NCI-H1105 treated with DMSO at 0.1 percent for 48 hours (cell line): ENCODE measurements at places on chromosomes 6 and 20.

GRCh38 chr6:42963855-42964605 is 3.5 kb downstream of the GNMT start:
- DNase-seq: no peak

DNA sequence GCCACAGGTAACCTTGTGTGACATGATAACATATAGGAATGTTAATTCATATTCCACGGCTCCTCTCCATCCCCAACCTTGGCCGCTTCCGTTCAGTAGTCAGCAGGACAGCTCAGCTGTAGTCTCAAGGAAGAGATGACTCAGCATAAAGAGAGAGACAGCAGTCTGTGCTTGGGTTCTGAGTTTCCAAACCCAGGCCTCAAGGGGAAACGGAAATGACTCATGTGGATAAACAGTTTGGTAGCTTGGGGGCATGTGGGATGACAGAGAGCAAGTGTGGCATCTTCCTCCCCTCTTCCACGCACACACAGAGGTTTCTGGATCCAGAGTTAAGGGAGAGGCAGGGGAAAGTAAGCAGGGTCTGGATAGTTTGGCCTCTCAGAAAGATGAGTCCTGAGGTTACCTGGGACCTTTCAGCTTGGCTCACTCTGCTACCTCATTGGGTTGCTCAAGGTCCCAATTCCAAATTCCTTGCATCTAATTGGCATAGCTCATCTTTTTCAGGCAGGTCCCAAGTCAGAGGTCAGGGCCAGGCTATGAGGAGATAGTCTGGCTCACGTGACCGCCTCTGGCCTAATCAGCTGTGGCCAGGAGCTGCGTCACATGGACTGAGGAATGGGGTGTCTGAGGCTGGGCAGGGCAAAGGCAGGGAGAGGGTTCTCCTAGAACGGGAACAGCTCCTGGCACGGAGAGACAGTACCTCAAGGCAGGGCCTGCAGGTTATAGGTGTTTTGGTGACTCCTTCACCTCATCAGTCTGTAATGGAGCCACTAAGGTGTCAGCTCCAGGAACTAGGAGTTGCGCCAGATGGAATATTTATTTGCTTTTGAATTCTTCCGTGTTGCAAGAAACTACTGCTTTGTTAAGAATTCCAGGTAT is 36.5 kb upstream of the MLN start:
- no peak for DNase-seq

DNA sequence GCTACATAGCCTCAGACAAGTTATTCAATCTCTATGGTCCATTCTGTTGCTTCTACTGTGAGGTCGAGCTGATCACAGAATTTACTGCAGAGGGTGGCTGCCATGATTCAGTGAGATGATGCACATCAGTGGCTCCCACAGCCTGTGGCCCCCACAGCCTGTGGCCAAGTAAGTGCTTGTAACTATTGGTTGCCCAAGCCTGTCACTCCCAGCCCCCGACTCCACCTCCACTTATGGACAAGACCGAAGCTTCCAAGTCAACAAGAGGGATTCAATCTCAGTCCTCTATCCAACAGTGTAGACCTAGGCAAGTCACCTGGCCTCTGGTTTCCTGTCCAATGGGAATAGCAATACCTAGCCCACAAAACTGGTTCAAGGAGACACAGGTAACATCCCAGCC is 8.2 kb downstream of the KCNK5 start:
- DNase-seq: no peak

DNA sequence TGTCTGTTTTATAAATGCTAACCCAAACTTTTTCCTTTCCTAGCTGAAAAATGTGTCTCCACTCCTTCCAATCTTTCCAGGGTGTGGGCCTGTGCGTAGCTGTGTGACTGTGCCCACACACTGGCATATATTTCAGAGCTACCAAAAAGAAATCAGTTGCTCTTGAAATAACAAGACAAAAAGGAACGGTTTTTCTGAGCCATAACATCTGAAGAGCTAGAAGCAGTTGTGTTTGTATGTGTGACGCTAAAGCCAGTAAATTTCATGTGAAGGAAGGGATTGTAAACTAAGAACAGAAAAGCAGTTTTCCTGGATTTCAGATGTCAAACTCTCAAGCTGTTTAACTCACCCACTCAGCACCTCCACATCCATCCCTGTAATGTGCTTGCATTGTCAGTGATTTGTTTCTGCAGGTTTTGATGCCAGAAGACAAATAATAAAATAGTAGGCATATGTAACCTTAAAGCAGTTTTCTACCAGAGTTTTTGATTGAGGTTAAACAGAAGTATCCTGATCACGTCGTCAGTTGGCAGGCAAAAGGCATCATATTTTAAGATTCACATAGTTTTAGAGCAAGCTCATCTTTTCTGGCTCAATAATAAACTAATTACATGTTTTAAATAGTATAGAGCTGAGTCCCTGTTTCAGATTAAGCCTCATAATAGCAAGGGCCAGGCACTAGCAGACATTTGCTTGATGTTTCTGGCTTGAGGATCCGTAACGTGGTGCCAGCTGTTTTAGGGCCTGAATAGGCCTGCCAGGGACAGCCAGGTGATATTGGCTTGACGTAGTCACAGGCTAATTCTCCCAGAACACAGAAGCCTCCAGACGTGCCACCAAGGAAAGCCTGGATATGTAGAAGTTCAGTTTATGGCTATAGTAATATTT is 90.9 kb downstream of the FOXO3 start:
- no peak for DNase-seq

DNA sequence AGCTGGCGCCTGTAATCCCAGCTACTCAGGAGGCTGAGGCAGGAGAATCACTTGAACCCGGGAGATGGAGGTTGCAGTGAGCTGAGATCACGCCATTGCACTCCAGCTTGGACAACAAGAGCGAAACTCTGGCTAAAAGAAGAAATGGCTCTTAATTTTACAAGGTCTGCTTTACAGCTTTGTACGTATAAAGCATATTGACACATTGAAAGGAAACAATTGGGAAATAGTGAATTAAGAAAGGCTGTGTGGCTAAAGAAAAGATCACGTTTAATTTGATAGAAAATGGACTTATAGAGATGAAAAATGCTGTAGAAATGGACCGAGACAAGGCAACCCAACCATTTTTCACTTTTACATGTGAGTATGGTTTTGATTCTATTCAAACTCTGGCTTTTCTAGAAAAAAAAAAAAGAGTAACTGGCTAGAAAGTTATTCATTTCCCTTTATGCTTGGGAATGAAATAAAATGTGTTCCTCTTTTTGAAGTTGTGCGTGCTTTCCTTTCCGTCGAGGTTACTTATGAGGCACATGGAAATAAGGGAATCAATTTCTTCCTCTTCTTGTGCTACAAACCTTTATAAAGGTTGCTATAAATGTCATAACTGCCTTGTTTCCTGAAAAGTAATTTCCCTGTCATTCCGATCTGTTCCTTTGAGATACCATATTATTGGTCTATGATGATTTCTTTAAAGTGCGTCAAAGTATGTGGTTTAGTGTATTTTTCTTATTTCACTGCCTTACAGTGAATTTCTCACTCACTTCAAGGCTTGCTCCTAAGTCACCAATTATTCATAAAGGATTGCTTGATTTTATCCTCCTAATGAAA is 29.4 kb downstream of the PFDN4 start:
- no peak for DNase-seq

GRCh38 chr6:142631517-142632385 is 313.2 kb downstream of the HIVEP2 start:
- DNase-seq: no peak

GRCh38 chr6:88473589-88473988 is 307.4 kb upstream of the CNR1 start:
- DNase-seq: no peak

- peak; percentile 86 for DNase-seq
Observed at GRCh38 chr6:87789198-87789899, 87.3 kb upstream of the AKIRIN2 start.

DNA sequence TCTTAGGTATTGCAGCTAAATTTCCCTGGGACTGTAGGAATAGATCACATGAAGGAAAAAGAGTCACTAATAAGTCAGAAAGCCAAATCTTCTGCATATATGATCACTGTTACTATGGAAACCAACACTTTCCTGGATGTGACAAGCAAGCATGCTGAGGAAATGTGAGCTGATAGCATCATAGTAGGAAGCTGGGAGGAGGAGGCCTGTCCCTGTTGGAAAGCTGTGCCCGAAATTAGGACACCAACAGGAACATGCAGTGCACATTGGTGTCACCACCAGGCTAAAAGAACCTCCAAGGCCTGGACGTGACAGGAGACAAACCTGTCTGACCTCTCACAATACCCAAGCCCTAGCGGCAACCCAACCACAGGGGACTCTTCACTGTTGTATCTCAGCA is 181.9 kb upstream of the PCSK2 start:
- DNase-seq: no peak

GRCh38 chr20:47995661-47996060 is 210.4 kb upstream of the SULF2 start:
- no peak for DNase-seq

GRCh38 chr20:64233725-64234124 is 21.8 kb upstream of the PCMTD2 start:
- DNase-seq: no peak

GRCh38 chr20:26208296-26209091 is 511.8 kb upstream of the ZNF337 start:
- peak; percentile 17 for DNase-seq

DNA sequence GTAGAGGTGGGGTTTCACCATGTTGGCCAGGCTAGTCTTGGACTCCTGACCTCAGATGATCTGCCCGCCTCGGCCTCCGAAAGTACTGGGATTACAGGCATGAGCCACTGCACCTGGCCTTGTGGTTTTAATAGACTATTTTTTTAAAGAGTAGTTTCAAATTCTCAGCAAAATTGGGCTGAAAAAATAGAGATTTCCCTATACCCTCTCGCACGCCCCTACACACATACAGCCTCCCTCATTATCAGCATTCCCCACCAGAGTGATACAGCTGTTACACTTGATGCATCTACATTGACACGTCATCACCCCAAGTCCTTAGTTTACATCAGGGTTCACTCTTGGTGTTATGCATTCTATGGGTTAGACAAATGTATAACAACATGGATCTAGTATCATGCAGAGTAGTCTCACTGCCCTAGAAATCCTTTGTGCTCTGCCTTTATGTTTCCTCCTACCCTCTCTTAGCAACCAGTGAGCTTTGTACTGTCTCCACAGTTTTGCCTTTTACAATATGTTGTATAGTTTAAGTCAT is 103.6 kb downstream of the CDYL start:
- no peak for DNase-seq

DNA sequence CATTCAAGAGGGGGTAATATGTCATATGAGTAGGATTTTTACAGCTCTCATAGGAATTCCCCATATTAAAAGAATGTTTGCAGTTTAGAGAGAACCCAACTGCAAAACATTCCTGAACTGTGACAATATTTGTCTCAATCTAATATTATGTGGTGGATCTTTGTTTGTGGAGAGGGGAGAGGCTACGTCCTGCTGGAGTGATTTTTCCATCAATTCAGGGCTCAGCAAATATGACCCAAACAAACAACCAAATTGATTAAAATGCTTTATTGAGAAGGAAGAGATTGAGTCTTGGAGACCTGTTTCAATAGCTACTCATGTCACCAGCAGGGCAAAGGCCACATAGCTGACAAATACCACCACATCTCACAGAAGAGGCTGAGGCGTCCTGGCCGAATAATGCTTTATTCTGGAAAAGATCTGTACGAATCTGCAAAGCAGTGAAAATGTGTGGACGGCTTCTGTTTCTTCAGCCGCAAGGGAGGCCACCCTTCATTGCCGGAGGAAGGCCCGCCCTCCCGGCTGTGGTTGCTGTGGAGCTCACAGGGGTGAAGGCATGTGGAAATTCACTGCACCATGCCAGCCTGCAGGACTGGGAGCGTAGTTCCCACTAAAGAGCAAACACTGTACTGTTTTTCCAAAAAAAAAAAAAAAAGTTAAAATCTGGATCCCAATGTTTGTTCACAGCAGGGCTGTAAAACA is 89.7 kb upstream of the QKI start:
- DNase-seq: no peak

DNA sequence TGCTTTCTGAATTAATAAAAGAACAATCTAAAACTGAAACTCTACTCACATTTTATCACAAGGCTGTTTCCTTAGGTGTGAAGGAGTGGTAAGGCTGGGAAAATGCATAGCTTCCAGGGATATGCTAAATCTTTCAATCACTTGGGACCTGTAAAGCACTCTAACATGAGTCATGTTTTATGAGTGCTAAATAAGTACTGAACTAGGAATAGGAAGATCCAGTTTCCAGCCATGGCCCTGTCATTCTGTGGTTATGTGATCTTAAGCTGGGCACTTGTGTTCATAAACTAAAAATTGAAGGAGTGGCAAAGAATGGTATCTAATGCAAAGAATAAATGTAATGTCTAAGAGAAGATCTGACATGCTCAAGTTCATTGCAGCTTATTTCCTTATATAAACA is 6.1 kb upstream of the TMEM200A start:
- DNase-seq: no peak

DNA sequence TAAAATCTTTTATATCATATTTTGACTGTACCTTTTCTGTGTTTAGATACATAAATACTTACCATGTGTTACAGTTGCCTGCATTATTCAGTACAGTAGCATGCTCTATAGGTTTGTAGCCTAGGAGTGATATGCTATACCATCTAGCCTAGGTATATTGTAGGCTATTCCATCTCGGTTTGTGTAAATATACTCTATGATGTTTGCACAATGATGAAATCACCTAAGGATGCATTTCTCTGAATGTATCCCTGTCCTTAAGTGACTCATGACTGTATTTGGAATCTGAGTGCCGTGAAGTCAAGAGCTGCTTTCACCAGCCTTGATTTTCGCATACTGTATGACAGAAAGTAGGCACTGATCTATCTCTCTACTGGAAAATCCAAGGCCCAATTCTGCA is 129.9 kb downstream of the UTRN start:
- DNase-seq: no peak

DNA sequence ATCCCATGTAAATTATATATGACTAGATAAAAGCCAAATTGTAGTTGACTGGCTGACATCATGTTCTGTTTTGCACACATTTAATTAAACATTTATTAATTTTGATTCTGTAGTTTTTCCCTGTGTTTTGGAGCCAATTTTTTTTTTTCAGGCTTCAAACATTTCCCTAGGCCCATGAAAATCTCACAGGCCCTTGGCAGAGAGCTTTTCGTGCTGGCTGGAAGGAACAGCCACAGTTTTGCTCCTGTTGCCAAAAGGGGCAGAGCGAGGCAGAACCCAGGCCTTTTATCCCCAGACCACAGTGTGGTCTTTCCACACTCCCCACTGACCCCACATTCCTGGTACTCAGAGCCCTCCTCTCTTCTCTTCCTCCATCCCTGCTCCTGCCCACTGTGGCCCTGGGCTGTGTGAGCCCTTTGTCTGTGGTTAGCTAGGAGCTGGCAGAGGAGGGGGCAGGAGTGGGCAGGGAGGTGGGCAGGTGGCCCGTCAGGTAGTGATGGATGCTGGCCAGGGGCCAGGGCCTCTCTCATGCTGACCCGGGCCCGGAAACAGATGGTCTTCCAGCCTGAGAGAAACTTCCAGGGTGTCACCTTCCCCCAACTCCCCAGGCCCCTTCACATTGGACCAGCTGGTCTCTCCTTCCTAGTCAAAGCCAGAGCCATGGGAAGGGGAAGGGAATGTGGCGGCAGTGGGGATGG is 19.4 kb upstream of the CCM2L start:
- peak; percentile 60 for DNase-seq

- no peak for DNase-seq
Observed at GRCh38 chr6:37558646-37559045, 59.0 kb upstream of the CCDC167 start.
